ENCODE measurements at places on chromosomes 4 and X. TPM values are rescaled to one million over a fixed set of nuclear protein-coding genes. Genes with fewer than 3 reads are reported as not detected.

Gene TMEM175
- total RNA-seq, result 62.7 TPM

Gene ADRA2C
- total RNA-seq, result 4.8 TPM

DNA sequence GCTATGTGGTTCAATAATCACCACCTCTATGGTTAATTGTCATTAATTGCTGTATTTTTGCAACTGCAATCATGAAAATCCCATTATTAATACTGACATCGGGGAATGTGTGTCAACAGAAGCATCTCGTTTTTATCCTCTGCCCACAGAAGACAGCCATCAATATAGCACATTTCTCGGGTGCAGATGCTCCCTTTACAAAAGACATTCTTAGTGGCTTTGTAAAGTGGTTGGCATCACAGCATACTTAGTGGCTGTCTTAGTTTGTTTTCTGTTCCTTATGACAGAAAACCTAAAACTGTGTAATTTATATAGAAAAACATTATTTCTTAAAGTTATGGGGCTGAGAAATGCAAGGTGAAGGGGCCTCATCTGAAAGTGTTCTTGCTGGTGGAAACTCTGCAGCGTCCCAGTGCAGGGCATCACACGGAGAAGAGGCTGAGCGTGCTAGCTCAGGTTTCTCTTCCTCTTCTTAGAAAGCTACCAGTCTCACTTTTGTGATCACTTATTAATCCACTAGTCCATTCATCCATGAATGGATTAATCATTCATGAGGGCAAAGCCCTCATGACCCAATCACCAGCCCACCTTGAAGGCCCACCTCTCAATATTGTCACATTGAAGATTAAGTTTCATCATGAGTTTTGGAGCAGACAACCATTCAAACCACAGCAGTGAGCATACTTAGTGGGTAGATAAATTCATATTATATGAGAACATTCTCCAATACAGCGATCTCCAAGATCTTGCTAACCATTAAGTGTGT is 1067.7 kb upstream of the PABPC4L start:
- H3K4me3 ChIP-seq, result no peak overlapping the region
- H3K27me3 ChIP-seq, result no peaks in the 10 kb centered on the region
- DNase-seq, result no peak
- H3K27ac ChIP-seq, result no peak overlapping the region
- H3K36me3 ChIP-seq, result no peaks in the 10 kb centered on the region
- H3K4me1 ChIP-seq, result no peaks in the 10 kb centered on the region

- no peak for DNase-seq
- peaks cover 4% of the 10 kb centered on the region for H3K27me3 ChIP-seq
- no peaks in the 10 kb centered on the region for H3K4me1 ChIP-seq
- H3K4me3 ChIP-seq, result no peak overlapping the region
- H3K36me3 ChIP-seq, result no peaks in the 10 kb centered on the region
- no peak overlapping the region for H3K27ac ChIP-seq
These were observed 7.8 kb upstream of the ZBTB33 start for GRCh38 chrX:120242813-120243212.

Gene PCDH10
- 1.7 TPM for total RNA-seq

DNA sequence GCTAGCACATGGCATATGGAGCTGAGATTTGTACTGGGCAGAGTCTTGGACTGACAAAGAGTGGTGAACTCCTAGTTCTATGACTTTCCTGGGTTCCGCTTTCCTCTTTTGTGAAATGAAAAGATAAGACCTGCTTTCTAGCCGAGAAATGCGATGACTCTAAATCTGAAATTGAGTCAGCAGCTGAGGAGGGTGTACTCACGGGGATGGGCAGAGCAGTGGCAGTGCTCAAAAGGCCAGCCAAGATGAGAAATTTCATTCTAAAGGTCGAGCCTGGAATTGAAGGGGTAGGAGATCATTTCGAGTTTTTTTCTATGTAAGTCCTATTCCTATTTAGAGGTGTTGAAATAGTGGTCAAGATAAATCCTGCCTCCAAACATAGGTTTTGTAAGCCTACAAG is 47.0 kb downstream of the NUDT9 start:
- H3K27me3 ChIP-seq, result peaks cover 2% of the 10 kb centered on the region
- no peaks in the 10 kb centered on the region for H3K36me3 ChIP-seq
- DNase-seq, result no peak

GRCh38 chrX:120790118-120790517 is 85.5 kb downstream of the CT47B1 start:
- H3K27ac ChIP-seq, result no peak overlapping the region
- H3K36me3 ChIP-seq, result no peaks in the 10 kb centered on the region
- H3K4me3 ChIP-seq, result no peak overlapping the region
- peaks cover 2% of the 10 kb centered on the region for H3K27me3 ChIP-seq
- DNase-seq, result no peak

Gene ASMTL
- total RNA-seq, result 45.5 TPM

Gene GLRB
- 2.0 TPM for total RNA-seq

- no peak overlapping the region for H3K27ac ChIP-seq
- DNase-seq, result no peak
- H3K36me3 ChIP-seq, result no peaks in the 10 kb centered on the region
- H3K4me3 ChIP-seq, result no peak overlapping the region
These were observed 526.5 kb downstream of the TRIML1 start for GRCh38 chr4:188665491-188666457.

GRCh38 chr4:138910195-138910913 is 105.2 kb upstream of the NOCT start:
- no peak for DNase-seq
- H3K4me1 ChIP-seq, result peaks cover 11% of the 10 kb centered on the region
- H3K36me3 ChIP-seq, result no peaks in the 10 kb centered on the region
- H3K27ac ChIP-seq, result no peak overlapping the region
- H3K27me3 ChIP-seq, result no peaks in the 10 kb centered on the region

DNA sequence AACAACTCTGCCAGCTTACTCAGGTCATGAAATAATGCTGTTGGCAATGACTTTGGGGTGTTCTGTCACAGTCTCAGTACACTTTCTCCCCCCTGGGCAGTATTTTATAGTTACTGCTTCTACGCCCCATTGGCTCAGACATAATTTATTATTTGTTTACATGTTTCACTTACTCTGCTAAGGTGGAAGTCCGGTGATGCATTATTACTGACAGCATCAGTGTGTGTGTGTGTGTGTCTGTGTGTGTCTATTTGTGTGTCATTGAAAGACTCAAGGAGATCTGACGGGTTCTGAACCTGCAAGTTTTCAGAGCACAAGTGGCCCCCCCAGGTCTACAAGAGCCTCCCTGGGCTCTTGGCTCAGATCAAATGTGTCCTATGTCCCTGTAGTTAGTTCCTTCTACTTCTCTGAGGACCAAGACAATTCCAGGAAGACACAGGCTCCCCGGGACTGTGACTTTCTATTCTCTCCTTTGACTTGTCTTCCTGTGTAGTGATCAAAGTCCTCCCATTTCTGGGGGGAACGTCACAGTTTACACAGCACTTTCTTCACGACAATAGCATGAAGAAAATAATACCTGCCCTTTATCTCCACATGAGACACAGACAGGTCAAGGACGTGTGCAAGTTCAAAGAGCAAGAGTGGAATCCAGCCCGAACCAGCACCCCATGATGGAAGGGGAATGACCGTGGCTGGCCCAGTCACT is 283.7 kb upstream of the GATB start:
- H3K4me1 ChIP-seq, result peaks cover 3% of the 10 kb centered on the region
- no peak for DNase-seq
- H3K36me3 ChIP-seq, result peaks cover 7% of the 10 kb centered on the region
- no peak overlapping the region for H3K4me3 ChIP-seq
- H3K27ac ChIP-seq, result no peak overlapping the region
- H3K27me3 ChIP-seq, result peaks cover 3% of the 10 kb centered on the region

Gene MAGEB1
- total RNA-seq, result not detected

Gene TRIM61
- 0.34 TPM for total RNA-seq

Gene SPANXA1
- total RNA-seq, result not detected

Gene FAT4
- 6.8 TPM for total RNA-seq

GRCh38 chrX:78327370-78328086 is at the start of gene CYSLTR1:
Gene CYSLTR1, minus strand, starts transcription at chrX:78327611. Its CDS starts 53,865 bp downstream, at chrX:78273746.
- no peaks in the 10 kb centered on the region for H3K36me3 ChIP-seq
- DNase-seq, result no peak
- no peaks in the 10 kb centered on the region for H3K4me1 ChIP-seq
- no peak within 1 kb of the TSS for H3K4me3 ChIP-seq
- no peaks in the 10 kb centered on the region for H3K27me3 ChIP-seq

DNA sequence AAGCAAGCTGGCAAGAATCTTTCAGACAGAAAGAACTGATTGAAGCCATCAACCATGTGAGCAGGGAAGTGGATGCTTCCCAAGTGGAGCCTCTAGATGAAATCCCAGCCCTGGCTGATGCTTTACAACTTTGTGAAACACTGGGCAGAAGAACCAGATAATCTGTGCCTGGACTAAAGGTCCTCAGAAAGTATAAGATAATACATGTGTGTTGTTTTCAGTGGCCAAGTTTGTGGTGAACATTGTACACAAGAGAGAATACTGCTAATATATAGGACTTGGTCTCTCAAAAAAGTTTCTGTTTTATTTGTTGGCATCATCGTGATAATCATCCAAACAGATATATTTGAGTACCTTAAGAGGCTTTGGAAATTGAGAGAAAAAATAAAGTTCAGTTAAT is 1367.8 kb upstream of the IGFBP7 start:
- H3K36me3 ChIP-seq, result no peaks in the 10 kb centered on the region
- DNase-seq, result no peak
- H3K4me1 ChIP-seq, result no peaks in the 10 kb centered on the region
- no peak overlapping the region for H3K27ac ChIP-seq

DNA sequence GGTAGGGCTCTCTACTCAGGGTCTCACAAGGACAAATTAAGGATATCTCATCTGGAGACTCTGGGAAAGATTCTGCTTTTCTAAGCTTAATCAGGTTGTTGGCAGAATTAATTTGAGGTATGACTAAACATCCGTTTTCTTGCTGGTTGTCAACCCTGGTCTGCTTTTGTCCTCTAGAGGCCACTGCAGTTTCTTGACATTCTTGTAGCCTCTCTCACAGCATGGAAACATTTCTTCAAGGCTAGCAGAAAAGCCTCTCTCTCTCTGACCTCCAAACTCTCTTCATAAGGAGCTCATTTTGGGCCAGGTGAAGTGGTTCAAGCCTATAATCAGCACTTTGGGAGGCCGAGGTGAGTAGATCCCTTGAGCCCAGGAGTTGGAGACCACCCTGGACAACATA is 749.5 kb upstream of the PCDH7 start:
- H3K4me1 ChIP-seq, result no peaks in the 10 kb centered on the region
- no peaks in the 10 kb centered on the region for H3K36me3 ChIP-seq
- H3K27me3 ChIP-seq, result no peaks in the 10 kb centered on the region
- H3K27ac ChIP-seq, result no peak overlapping the region

Gene TKTL2
- total RNA-seq, result not detected

GRCh38 chrX:147900349-147900748 is 11.4 kb upstream of the FMR1 start:
- H3K27me3 ChIP-seq, result no peaks in the 10 kb centered on the region
- no peaks in the 10 kb centered on the region for H3K4me1 ChIP-seq
- no peak overlapping the region for H3K4me3 ChIP-seq
- H3K36me3 ChIP-seq, result no peaks in the 10 kb centered on the region

GRCh38 chr4:139889901-139890300 is 224.3 kb downstream of the MGST2 start:
- peak; percentile 42 for DNase-seq
- H3K36me3 ChIP-seq, result no peaks in the 10 kb centered on the region
- peaks cover 33% of the 10 kb centered on the region for H3K4me1 ChIP-seq
- peak overlapping the region; percentile 57 for H3K27ac ChIP-seq
- H3K4me3 ChIP-seq, result peak overlapping the region; percentile 28

Gene PPP1R2C
- total RNA-seq, result not detected

- H3K27me3 ChIP-seq, result peaks cover 12% of the 10 kb centered on the region
- H3K36me3 ChIP-seq, result no peaks in the 10 kb centered on the region
- DNase-seq, result peak; percentile 43
- H3K4me1 ChIP-seq, result peaks cover 76% of the 10 kb centered on the region
- H3K4me3 ChIP-seq, result no peak overlapping the region
These were observed 10.1 kb downstream of the SCARB2 start for GRCh38 chr4:76203541-76203940.

DNA sequence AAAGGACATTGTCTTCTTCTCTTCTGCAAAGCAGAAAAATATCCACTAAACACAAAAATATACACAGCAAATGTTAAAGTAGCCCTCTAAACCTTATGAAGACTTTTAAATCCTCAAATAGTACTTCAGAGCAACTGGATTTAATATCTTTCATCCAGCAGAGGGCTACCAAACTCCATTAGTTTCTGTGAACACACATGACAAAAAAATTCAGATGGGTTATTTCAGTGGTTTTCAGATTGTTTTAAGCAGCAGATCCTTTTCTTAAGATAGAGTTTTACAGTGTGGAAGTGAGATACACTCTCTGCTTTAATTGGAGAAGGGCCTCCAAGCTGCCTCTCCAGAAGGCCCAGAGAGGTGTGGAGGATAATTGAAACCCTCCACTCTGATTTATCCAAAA is 56.7 kb downstream of the ANK2 start:
- peaks cover 39% of the 10 kb centered on the region for H3K4me1 ChIP-seq
- no peak overlapping the region for H3K27ac ChIP-seq
- no peaks in the 10 kb centered on the region for H3K36me3 ChIP-seq
- H3K4me3 ChIP-seq, result no peak overlapping the region
- no peak for DNase-seq
- H3K27me3 ChIP-seq, result peaks cover 7% of the 10 kb centered on the region

- H3K4me3 ChIP-seq, result peak overlapping the region; percentile 11
- H3K36me3 ChIP-seq, result no peaks in the 10 kb centered on the region
- DNase-seq, result peak; percentile 41
- peaks cover 2% of the 10 kb centered on the region for H3K27me3 ChIP-seq
These were observed 38.2 kb upstream of the NAA11 start for GRCh38 chr4:79364061-79364460.

- DNase-seq, result no peak
- H3K36me3 ChIP-seq, result no peaks in the 10 kb centered on the region
- H3K4me1 ChIP-seq, result no peaks in the 10 kb centered on the region
- H3K27ac ChIP-seq, result no peak overlapping the region
- H3K27me3 ChIP-seq, result no peaks in the 10 kb centered on the region
These were observed 218.5 kb upstream of the FGF13 start for GRCh38 chrX:138929926-138930582.

GRCh38 chrX:47662144-47662657 is 3.2 kb upstream of the UXT start:
- no peak for DNase-seq
- H3K27ac ChIP-seq, result no peak overlapping the region
- H3K4me1 ChIP-seq, result no peaks in the 10 kb centered on the region
- no peaks in the 10 kb centered on the region for H3K27me3 ChIP-seq
- no peaks in the 10 kb centered on the region for H3K36me3 ChIP-seq

DNA sequence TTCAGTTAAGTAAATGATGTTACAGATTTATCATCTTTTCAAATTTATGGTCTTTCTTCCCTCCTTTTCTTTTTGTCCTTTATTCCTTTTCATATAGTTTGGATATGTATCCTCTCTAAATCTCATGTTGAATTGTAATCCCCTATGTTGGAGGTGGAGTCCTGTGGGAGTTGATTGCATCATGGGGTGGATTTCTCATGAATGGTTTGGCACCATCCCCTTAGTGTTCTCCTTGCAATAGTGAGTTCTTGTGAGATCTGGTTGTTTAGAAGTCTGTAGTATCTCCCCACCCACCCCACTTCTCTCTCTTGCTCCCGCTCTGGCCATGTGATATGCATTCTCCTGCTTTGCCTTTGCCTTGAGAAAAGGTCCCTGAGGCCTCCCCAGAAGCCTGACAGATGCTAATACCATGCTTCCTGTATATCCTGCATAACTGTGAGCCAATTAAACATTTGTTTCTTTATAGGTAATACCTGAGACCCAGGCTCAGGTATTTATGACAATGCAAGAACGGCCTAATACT is 236.7 kb downstream of the PRDM5 start:
- no peak overlapping the region for H3K27ac ChIP-seq
- peaks cover 5% of the 10 kb centered on the region for H3K4me1 ChIP-seq
- H3K36me3 ChIP-seq, result no peaks in the 10 kb centered on the region

All from glutamatergic neuron (in vitro differentiated cells).